RPMI8226 (cell line): ENCODE measurements at places on chromosomes 12 and 14.

DNA sequence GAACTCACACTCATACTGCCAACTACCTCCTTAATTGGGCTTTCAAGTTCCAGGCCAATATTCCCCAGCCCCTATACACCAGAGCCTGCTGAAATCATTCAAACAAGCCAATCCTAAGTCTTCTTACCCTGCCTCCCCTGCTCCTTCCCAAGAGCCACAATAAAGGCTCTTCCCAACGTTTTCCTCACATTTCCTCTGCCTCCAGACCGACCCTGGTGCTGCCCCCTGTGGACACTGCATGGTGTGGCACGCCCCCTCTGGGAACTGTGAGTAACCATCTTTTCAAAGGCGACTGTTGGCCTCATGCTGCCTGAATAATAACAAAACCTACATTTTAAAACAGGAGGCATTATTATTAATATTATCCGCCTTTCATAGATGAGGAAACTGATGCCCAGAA, 111.6 kb upstream of the NOS1 start:
- DNase-seq, result no peak

- no peak for DNase-seq
Measured at GRCh38 chr14:32394038-32394437, 64.9 kb downstream of the AKAP6 start.

GRCh38 chr12:86719381-86719780, 463.2 kb upstream of the MGAT4C start:
- DNase-seq, result no peak

DNA sequence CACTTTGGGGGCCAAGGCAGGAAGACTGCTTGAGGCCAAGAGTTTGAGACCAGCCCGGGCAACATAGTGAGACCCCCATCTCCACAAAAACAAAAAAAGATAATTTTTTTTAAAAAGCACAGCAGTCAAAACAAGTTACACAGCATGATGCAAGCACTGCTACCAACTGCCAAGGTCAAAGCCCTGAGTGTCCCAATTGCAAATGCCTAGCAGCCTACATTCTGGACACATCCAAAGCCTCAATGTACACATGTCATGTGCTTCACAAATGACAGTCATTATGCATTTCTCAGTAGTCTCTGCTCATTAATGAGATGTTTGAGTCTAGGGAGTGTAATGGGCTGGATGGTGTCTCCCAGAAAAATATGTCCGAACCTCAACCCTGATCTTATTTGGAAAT, 113.7 kb upstream of the CCND2 start:
- DNase-seq, result no peak

DNA sequence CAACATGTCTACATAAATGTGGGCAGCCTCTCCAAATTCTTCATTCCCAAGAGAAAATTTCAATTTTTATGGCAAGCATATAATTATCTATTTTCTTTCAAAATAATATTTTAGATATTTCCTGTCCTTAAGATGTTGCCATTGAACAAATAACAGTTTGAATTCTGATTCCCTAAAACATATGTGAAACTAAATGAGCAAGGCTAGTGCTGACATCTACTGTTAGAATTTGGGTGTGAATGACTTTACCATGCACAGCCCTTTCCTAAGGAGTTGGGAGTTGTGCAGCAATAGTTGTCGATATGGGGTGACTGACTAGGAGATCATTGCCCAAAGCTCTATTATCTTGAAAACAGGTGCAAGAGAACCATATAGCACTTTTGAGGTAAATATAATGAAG, 108.2 kb upstream of the SLC38A4 start:
- DNase-seq, result peak; percentile 9

DNA sequence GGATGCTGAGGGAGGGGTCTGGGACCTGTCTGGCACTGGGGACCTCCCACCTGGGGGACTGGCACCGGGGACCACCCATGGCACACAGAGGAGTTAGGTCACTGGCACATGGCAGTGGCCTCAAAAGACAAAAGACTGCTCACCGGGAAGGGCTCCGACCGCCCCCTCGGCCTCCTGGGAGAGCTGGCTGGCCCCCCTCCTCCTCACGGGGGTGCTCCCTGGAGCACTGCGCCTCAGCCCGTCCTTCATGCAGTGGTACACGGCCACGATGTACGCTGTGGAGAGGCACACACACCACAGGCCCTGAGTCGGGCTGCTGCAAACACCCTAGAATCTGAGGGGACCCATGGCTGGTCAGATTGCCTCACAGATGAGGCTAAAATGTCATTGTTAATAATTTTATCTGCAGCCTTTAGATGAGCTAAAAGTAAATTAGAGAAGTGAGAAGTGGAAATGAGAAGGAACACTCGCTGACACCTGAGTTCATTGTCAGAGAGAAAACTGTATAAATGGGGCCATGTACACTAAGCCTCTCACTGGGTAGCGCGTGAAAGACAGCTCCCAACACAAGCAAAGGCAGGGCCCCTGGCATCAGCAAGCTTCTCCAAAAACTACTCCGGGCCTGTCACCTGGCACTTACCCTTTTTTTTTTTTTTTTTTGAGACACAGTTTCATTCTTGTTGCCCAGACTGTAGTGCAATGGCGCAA, 14.1 kb downstream of the P2RX2 start:
- DNase-seq, result no peak

DNA sequence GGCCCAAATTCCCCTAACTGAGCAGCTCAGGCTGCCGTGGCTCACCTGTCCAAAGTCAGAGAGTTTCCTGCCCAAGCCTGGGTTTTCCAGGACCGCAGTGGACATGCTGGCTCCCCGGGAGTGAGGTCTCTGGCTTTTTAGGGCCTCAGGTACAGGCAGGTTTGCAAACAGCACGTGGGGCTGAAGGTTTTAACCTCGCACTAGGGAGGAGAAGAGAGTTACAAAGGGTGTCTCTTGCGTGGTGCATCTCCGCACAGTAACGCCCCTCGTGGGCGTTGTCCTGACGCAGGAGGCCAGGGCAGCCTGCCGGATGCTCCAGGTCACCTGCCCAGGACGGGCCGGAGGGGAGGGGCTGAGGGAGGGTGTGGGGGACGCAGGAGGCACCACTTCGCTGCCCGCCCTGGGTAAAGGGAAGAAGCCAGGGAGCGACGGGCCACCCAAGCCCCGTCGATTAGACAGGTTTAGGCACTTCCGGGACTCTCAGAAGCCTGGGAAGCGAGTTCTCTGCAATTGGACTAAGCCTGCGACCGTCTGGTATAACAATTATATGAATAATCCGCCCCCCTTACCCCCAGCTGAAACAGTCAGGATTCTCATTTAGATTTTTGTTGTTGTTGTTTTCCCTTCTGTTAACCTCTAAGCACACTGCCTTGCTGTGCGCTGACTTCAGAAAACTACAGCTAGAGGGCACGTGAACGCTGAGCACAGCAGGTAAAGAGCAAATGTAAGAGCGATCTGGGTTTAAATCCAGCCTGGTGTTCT, at the start of gene PAH:
Gene PAH (minus strand): TSS at position 219 of the 762 bp plus-strand sequence. CDS start 114 bp downstream, at position 105.
- peak; percentile 21 for DNase-seq

- no peak for DNase-seq
Measured at GRCh38 chr12:6228535-6229223, 28.5 kb downstream of the CD9 start.
